Regular cardiac myocyte (primary cell): ENCODE measurements at places on chromosomes 1 and 21. TPM values are rescaled to one million over a fixed set of nuclear protein-coding genes. Genes with fewer than 3 reads are reported as not detected.

The TNFRSF9 gene
- 0.19 and 0.28 TPM in 2 replicates for total RNA-seq

The NTMT2 gene
- total RNA-seq: not detected in 2 replicates

The RHCE gene
- total RNA-seq: 1.2 and 1.7 TPM in 2 replicates

The FCRL6 gene
- not detected in 2 replicates for total RNA-seq

The SRM gene
- total RNA-seq: 14.4 and 38.0 TPM in 2 replicates

The CA6 gene
- not detected in 2 replicates for total RNA-seq

The PDZK1 gene
- 0.38 and 0.56 TPM in 2 replicates for total RNA-seq

The FCMR gene
- not detected in 2 replicates for total RNA-seq

The SYT6 gene
- total RNA-seq: not detected in 2 replicates

The CD2 gene
- not detected in 2 replicates for total RNA-seq

The SLC1A7 gene
- 0.58 and 1.1 TPM in 2 replicates for total RNA-seq

The C1orf226 gene
- total RNA-seq: 0.19 and 0.56 TPM in 2 replicates

The HPDL gene
- 0.56 and 3.1 TPM in 2 replicates for total RNA-seq

The FCRL2 gene
- not detected in 2 replicates for total RNA-seq

The ZSCAN20 gene
- 10.9 and 12.7 TPM in 2 replicates for total RNA-seq

The LCE1B gene
- not detected in 2 replicates for total RNA-seq

The AIM2 gene
- not detected in 2 replicates for total RNA-seq

The MANEAL gene
- total RNA-seq: 0.38 and 0.56 TPM in 2 replicates

The KCTD3 gene
- 44.8 and 50.6 TPM in 2 replicates for total RNA-seq

The COA7 gene
- 11.8 and 18.0 TPM in 2 replicates for total RNA-seq

The CFHR5 gene
- not detected in 2 replicates for total RNA-seq

The VSIG8 gene
- not detected in 2 replicates for total RNA-seq

The IFI16 gene
- 71.9 and 107 TPM in 2 replicates for total RNA-seq

The ARMH1 gene
- total RNA-seq: under 0.01 and 0.28 TPM in 2 replicates

The OR2T35 gene
- not detected in 2 replicates for total RNA-seq

The AGMAT gene
- total RNA-seq: 1.7 and 2.7 TPM in 2 replicates

The ACTL8 gene
- 0.19 TPM in 1 of 2 replicates, not detected in the other for total RNA-seq

The GPR25 gene
- not detected in 2 replicates for total RNA-seq

The SYPL2 gene
- total RNA-seq: 0.19 and 0.56 TPM in 2 replicates

The CRABP2 gene
- total RNA-seq: 7.9 and 8.1 TPM in 2 replicates

The AMY1A gene
- total RNA-seq: not detected in 2 replicates

The UBASH3A gene
- not detected in 2 replicates for total RNA-seq

The DEPDC1 gene
- 4.2 and 64.8 TPM in 2 replicates for total RNA-seq

The MRPL37 gene
- 37.8 and 77.5 TPM in 2 replicates for total RNA-seq

The C8B gene
- total RNA-seq: not detected in 2 replicates

The KIF14 gene
- total RNA-seq: 2.0 and 17.1 TPM in 2 replicates

The NTRK1 gene
- total RNA-seq: 0.77 and 1.1 TPM in 2 replicates

The TTC39A gene
- total RNA-seq: 0.85 and 1.5 TPM in 2 replicates

The CACYBP gene
- 93.0 and 448 TPM in 2 replicates for total RNA-seq

The RNF186 gene
- not detected in 2 replicates for total RNA-seq

The GPATCH3 gene
- 6.5 and 10.2 TPM in 2 replicates for total RNA-seq

The TIAM1 gene
- 7.3 and 10.4 TPM in 2 replicates for total RNA-seq

The ATAD3C gene
- not detected in 2 replicates for total RNA-seq

The TAS1R2 gene
- total RNA-seq: not detected in 2 replicates

The RIIAD1 gene
- total RNA-seq: not detected in 2 replicates

The RIPK4 gene
- total RNA-seq: 0.38 and 1.7 TPM in 2 replicates

The TEKT2 gene
- 0.28 TPM in 1 of 2 replicates, not detected in the other for total RNA-seq

The DCST1 gene
- total RNA-seq: not detected in 2 replicates

The DIO1 gene
- total RNA-seq: not detected in 2 replicates

The DCDC2B gene
- not detected in 2 replicates for total RNA-seq

The SPRR4 gene
- total RNA-seq: not detected in 2 replicates

The CFHR3 gene
- not detected in 2 replicates for total RNA-seq

The AIRE gene
- 0.28 TPM in 1 of 2 replicates, not detected in the other for total RNA-seq

The HCRTR1 gene
- total RNA-seq: under 0.01 TPM in 1 of 2 replicates, not detected in the other

The IL12RB2 gene
- not detected in 2 replicates for total RNA-seq
